ENCODE measurements at places on chromosomes 7 and 10. TPM values are rescaled to one million over a fixed set of nuclear protein-coding genes. Genes with fewer than 3 reads are reported as not detected.

GNAT3 gene
- total RNA-seq, result not detected

GPER1 gene
- total RNA-seq, result 9.6 TPM

STRIP2 gene
- 5.2 TPM for total RNA-seq

BHLHA15 gene
- 0.58 TPM for total RNA-seq

RAB18 gene
- 75.6 TPM for total RNA-seq

OPN1SW gene
- total RNA-seq, result not detected

- no peak for DNase-seq
These were observed 254.6 kb upstream of the SP8 start for GRCh38 chr7:21041252-21041651.

GRCh38 chr7:123070702-123071286 lies 75.3 kb upstream of the TAS2R16 start:
- no peak for DNase-seq

DNA sequence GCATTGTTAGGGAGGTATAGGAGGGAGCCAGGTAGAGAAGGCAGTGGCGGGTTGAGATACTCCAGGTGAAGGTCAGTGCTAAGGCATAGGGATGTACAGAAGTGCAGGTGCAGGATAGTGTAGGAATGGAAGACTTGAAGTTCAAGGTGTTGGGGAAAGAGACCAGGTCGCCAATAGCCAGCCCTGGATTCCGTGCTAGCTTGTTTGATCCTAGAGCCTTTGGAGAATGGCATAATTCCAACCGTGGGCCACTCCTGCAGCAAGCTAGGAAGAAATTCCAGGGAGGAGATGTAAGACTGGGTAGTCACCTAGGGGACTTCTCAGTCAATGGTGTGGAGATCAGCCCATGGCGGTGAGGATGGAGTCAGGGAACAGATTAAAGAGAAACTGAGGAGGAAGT lies 272.7 kb downstream of the RPS24 start:
- DNase-seq, result no peak

- DNase-seq, result peak; percentile 25
These were observed 26.1 kb upstream of the MRC1 start for GRCh38 chr10:17782921-17783665.

Measured in muscle of leg (tissue), 16 donors.